ENCODE measurements at places on chromosomes 5 and 9. TPM values are rescaled to one million over a fixed set of nuclear protein-coding genes. Genes with fewer than 3 reads are reported as not detected.
A peak's percentile ranks its signal among the peaks of the same experiment; 100 is the strongest.

DNA sequence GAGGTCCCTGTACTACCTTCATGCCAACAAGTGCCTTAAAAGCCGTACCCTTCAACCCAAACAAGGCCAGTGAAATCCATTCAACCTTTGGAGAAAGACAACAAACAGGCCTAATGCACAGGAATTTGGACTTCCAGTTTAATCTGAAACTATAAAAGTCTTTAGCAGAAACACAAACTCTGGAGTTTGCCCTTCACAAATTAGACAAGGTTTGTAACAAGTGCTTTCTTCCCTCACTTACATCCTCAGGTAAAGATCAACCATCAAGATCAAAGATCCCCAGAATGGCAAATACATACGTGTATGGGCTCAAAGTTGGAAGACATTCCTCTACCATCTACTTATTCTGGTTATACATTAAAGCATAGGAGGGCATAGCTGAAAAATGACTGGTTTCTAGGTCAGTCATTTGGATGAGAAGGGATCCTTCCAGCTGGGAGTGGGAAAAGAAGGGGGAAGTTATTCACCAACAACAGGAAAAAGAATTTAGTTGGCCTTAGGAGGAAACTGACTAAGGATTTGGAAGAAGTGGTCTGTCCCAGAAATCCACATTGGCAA lies 2.0 kb downstream of the DAB2 start:
- H3K4me3 ChIP-seq = no peak overlapping the region
- no peak for DNase-seq
- peak overlapping the region; percentile 84 for H3K27ac ChIP-seq
- no peaks in the 10 kb centered on the region for H3K4me1 ChIP-seq

DNA sequence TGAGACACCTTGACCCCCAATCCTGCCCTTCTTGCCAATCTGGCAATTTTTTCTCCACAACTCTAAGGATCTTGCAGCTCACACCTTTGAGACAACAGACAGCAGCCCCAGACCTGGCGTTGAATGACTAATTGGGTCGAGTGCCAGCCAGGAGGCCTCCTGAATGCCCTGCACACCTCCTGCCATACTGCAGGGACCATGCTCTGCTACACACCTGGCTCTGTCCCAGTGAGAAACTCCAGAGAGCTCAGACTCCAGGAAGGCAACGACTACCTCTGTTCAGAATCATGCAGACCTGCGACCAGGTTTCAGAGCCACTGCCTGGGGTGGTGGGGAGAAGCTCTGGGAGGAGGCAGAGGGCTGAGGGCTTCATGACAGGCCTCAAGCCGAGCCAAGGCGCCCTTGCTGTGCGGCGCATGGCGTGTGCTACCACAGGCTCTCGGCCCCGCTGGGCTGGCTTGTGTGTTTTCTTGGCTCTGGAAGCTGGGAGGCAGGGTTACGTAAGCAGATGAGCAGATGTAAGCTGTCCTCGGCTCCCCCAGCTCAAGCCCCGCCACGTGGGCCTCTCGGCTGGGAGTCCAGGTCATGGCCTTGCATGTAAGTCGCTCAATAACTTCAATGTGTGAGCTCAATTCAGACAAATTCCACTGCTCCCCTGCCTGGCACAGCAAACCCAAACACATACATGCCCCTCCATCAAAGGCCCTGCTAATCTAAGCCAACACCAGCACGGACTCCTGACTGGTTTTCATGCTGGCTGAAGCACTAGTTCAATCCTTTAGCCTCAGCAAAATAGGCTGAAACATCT lies 27.5 kb downstream of the B4GALT1 start:
- H3K4me3 ChIP-seq = no peak overlapping the region
- no peaks in the 10 kb centered on the region for H3K36me3 ChIP-seq
- DNase-seq = peak; percentile 76
- H3K27me3 ChIP-seq = no peaks in the 10 kb centered on the region
- H3K27ac ChIP-seq = peak overlapping the region; percentile 36

DNA sequence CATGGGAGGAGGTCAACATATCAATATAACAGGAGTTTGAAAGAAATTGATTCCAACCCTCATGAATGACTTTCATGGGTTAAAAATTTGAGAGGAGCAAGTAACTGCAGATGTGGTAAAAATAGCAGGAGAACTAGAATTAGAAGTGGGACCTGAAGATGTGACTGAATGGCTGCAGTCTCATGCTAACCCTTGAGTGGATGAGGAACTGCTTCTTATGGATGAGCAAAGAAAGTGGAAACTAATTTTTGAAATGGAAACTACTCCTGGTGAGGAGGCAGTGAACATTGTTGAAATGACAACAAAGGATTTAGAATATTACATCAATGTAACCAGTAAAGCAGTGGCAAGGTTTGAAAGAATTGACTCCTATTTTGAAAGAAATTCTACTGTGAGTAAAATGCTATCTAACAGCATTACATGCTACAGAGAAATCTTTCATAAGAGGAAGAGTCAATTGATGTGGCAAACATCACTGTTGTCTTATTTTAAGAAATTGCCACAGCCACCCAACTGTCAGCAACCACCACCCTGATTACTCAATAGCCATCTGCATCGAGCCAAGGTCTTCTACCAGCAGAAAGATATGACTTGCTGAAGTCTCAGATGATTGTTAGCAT lies 1683.2 kb downstream of the MAT2B start:
- no peaks in the 10 kb centered on the region for H3K27me3 ChIP-seq
- no peaks in the 10 kb centered on the region for H3K36me3 ChIP-seq
- no peak overlapping the region for H3K4me3 ChIP-seq
- no peaks in the 10 kb centered on the region for H3K4me1 ChIP-seq
- H3K27ac ChIP-seq = no peak overlapping the region
- no peak for DNase-seq

DNA sequence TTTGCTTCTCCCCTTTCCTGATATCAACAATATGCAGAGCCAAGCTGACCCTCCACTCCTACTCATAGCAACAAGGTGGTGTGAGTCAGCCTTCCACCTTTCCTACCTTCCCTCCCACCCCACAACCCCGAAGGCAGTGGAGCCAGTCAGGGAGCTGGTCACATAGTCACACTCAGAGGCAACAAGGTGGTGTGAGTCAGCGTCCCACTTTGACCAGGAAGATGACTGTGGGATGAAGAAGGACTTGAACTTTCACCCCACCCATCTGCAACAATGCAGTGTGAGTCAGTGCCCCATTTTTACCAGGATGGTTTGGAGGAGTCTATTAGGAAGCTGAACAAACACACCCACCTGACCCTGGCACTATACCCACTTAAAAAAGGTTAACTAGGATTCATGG lies 30.1 kb upstream of the ZNF782 start:
- H3K4me1 ChIP-seq = no peaks in the 10 kb centered on the region
- H3K4me3 ChIP-seq = no peak overlapping the region
- H3K36me3 ChIP-seq = no peaks in the 10 kb centered on the region
- H3K27ac ChIP-seq = no peak overlapping the region

DNA sequence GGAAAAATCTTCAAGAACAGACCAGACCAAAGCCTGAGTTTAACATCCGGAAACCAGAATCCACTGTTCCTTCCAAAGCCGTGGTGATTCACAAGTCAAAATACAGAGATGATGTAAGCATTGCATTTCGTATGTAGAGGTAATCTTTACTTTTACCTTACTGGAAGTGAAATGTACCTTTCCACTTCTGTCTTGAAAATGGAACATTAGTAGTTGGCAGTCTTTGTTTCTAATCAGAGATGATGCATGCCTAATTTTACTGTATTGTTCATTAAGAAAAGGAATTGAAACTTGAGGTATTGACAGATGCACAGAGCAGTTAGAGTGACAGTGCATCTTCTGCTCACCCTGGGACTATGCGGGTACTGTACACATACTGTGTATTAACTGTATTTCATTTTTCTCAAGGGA lies 34.6 kb downstream of the HABP4 start:
- no peak overlapping the region for H3K4me3 ChIP-seq
- H3K27me3 ChIP-seq = no peaks in the 10 kb centered on the region
- H3K36me3 ChIP-seq = no peaks in the 10 kb centered on the region
- DNase-seq = no peak
- H3K4me1 ChIP-seq = no peaks in the 10 kb centered on the region

- no peak for DNase-seq
- H3K4me3 ChIP-seq = no peak overlapping the region
- no peaks in the 10 kb centered on the region for H3K36me3 ChIP-seq
These were observed 16.0 kb downstream of the ATP10B start for GRCh38 chr5:160835818-160836528.

DNA sequence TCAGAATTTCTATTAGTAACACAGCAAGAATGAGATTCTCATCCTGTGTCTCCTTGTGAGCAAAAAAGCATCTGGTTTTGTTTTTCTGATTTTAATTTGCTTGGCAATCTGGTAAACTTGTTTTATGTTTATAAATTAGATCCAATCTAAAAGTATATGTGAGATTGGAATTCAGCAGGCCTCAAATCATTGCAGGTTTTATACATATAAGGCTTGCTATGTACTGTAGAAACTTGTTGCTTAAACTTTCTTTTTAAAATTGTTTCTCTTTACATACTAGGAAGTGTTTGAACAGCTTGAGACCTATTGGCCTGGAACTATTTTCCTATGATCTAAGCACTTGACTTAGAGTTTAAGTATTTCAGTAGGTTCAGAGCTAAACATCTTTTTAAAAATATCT lies 1037.8 kb downstream of the NR2F1-AS1 start:
- H3K4me1 ChIP-seq = no peaks in the 10 kb centered on the region
- DNase-seq = no peak

- H3K36me3 ChIP-seq = no peaks in the 10 kb centered on the region
- H3K4me3 ChIP-seq = no peak overlapping the region
- H3K27me3 ChIP-seq = no peaks in the 10 kb centered on the region
- no peak for DNase-seq
- no peaks in the 10 kb centered on the region for H3K4me1 ChIP-seq
- peak overlapping the region; percentile 55 for H3K27ac ChIP-seq
These were observed 12.3 kb downstream of the PAPPA start for GRCh38 chr9:116165912-116166311.

- no peaks in the 10 kb centered on the region for H3K36me3 ChIP-seq
- no peaks in the 10 kb centered on the region for H3K4me1 ChIP-seq
- peak overlapping the region; percentile 50 for H3K27ac ChIP-seq
- H3K4me3 ChIP-seq = peak overlapping the region; percentile 6
These were observed 605.7 kb downstream of the RAB3C start for GRCh38 chr5:59188419-59189225.

- H3K27ac ChIP-seq = no peak overlapping the region
- no peaks in the 10 kb centered on the region for H3K36me3 ChIP-seq
- DNase-seq = no peak
- H3K4me1 ChIP-seq = no peaks in the 10 kb centered on the region
These were observed 146.1 kb upstream of the SLC44A1 start for GRCh38 chr9:105098370-105098769.

GRCh38 chr5:143143973-143144372 lies 259.5 kb downstream of the NR3C1 start:
- H3K27ac ChIP-seq = peak overlapping the region; percentile 23
- peaks cover 7% of the 10 kb centered on the region for H3K4me1 ChIP-seq
- DNase-seq = no peak
- no peak overlapping the region for H3K4me3 ChIP-seq
- H3K27me3 ChIP-seq = no peaks in the 10 kb centered on the region

- peaks cover 10% of the 10 kb centered on the region for H3K4me1 ChIP-seq
- no peak for DNase-seq
- H3K27me3 ChIP-seq = no peaks in the 10 kb centered on the region
- H3K27ac ChIP-seq = no peak overlapping the region
These were observed 6.6 kb downstream of the GADD45G start for GRCh38 chr9:89611425-89611824.

DNA sequence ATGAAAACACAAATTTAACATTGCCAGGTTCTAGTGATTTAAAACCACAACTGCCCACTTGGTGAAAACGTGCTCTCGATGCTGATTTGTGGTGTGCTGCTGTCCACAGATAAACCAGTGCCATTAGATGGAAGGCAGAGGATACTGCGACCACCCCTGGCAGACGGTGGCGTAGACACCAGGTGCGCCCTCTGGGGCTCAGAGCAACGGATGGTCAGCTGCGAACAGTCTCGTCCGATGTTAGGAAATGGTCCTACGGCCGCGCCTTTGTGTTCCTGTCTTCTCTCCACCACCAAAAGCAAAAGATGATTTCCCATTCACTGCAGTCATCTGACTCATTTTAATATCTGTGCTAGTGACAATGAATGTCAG lies 43.2 kb downstream of the UBE2QL1 start:
- no peak for DNase-seq
- H3K27ac ChIP-seq = no peak overlapping the region
- H3K27me3 ChIP-seq = no peaks in the 10 kb centered on the region
- no peaks in the 10 kb centered on the region for H3K4me1 ChIP-seq
- no peaks in the 10 kb centered on the region for H3K36me3 ChIP-seq

- H3K4me3 ChIP-seq = no peak overlapping the region
- H3K27me3 ChIP-seq = no peaks in the 10 kb centered on the region
- H3K36me3 ChIP-seq = no peaks in the 10 kb centered on the region
- no peak for DNase-seq
- H3K4me1 ChIP-seq = no peaks in the 10 kb centered on the region
These were observed 50.5 kb upstream of the CPEB4 start for GRCh38 chr5:173837654-173838053.

- no peaks in the 10 kb centered on the region for H3K27me3 ChIP-seq
- H3K4me3 ChIP-seq = no peak overlapping the region
- DNase-seq = no peak
- no peaks in the 10 kb centered on the region for H3K36me3 ChIP-seq
- no peaks in the 10 kb centered on the region for H3K4me1 ChIP-seq
These were observed 27.4 kb downstream of the PHAX start for GRCh38 chr5:126628102-126628501.

DNA sequence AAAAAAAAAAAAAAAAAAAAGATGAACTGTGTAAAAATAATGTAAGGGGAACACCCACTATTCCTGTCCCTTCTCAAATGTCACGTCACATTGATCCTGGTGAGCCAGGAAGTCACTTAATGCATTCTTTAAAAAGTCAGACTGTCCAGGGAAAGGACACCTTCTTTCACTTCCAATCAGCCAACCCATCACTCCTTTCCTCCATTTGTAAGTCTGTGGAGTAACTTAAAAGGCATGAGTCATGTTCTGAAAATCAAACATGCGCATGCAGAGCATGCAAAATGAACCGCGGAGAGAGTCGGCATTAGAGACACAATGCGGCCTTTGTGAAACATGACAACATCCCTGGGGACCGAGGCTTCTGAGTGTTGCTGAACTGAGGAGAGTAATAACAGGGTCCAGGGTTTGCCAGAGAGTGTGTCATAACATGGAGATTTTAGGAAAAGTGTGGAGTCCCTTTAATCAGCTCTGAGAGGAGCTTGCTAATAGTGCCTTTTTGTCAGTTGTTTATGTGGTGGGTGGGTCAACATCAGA lies 77.6 kb upstream of the SEMA6A start:
- H3K27me3 ChIP-seq = no peaks in the 10 kb centered on the region
- no peak overlapping the region for H3K4me3 ChIP-seq
- H3K36me3 ChIP-seq = no peaks in the 10 kb centered on the region
- H3K4me1 ChIP-seq = no peaks in the 10 kb centered on the region

- no peak overlapping the region for H3K4me3 ChIP-seq
- no peaks in the 10 kb centered on the region for H3K27me3 ChIP-seq
- DNase-seq = no peak
- no peak overlapping the region for H3K27ac ChIP-seq
- H3K36me3 ChIP-seq = no peaks in the 10 kb centered on the region
- no peaks in the 10 kb centered on the region for H3K4me1 ChIP-seq
These were observed 171.6 kb downstream of the RASEF start for GRCh38 chr9:82891321-82891720.

Gene ECM2
- total RNA-seq = 31.9 TPM

Gene SUSD3
- total RNA-seq = 15.6 TPM

Measured in uterus (tissue), 4 donors.